Aorta (tissue), 5 donors: ENCODE measurements at places on chromosomes 4 and X.

DNA sequence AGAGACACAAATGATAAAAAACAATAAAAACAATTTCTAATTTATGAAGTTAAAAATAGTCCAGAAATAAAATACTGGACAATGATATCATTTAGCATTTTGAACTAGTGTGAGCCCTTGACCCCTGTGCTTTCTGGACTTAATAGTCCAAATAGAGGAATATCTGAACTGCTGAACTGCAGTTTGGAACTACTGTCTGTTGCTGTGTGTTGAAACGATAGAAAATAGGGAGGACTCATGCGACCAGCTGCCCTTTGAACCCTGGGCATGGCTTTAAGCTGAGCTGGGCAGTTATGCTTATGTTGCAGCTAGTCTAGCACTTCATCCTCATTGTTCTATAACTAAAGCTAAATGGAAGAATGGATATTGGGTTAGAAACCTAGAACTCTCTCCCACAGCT is 99.5 kb downstream of the FMR1NB start:
- no peak for DNase-seq

- no peak for DNase-seq
These were observed 410.5 kb downstream of the PPP3CA start for GRCh38 chr4:100936661-100937375.

DNA sequence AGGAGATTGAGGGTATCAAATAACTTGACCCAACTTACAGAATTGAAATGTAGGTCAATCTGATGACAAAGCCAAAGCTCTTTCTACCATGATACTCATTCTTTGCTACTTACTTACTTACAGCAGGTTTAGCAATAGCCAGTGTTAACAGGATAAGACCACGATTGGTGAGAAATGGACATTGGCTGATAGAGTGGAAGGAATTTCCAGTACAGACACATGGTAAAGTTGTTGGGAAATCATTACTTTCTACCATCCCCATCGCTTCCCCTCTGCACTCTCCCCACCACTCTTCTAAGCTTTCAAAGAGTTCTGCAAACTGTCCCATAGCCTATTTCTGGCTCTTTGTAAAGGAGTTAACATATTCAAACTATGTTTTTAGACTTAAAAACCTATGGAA is 119.7 kb downstream of the CHRNA9 start:
- DNase-seq, result no peak

DNA sequence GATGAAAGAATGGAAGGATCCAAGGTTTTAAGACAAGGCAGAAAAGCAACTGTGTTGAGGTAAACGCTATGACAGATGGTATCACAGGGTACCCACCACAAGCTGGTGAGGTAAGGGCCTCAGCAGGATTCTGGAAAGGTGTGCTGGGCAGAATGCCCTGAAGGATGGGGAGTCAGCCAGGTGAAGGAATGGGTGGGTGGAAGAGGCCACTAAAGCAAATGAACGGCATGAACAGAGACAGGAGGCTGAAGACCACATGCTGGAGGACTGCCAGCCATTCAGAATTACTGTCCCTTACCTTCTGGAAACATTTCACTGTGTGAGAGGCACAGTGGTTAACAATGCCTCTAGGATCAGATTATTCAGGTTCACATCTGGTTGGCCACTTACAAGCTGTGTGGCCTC is 23.6 kb downstream of the GPRIN3 start:
- DNase-seq, result no peak

DNA sequence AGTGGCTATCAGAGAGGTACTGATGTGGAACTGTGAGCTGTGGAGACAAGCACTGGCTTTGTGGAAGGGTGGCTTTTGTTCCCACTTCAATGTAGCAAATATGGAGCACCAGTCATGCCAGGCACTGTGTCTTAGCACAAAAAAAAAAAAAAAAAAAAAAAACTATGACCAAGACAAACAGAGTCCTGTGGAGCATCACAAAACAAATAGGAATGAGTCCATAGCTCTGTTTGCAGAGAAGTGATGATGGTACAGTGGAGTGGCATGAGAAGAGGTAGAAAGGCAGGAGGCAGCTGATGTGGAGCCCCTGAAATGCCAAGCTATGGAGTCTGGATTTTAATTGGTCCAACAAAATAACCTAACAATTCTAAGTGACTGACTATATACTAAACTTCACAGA is 116.9 kb downstream of the RAB28 start:
- no peak for DNase-seq

- DNase-seq, result no peak
These were observed 439.0 kb downstream of the GPM6A start for GRCh38 chr4:175373031-175373430.

DNA sequence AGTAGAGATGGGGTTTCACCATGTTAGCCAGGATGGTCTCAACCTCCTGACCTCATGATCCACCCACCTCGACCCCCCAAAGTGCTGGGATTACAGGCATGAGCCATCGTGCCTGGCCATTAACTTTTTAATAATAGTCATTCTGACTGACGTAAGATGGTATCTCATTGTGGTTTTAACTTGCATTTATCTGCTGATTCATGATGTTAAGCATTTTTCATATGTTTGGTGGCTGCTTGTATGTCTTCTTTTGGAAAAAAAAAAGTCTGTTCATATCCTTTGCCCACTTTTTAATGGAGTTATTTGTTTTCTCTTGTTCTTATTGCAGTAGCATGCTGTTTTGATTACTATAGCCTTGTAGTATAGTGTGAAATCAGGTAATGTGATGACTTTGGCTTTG is 45.8 kb downstream of the ANXA10 start:
- no peak for DNase-seq

DNA sequence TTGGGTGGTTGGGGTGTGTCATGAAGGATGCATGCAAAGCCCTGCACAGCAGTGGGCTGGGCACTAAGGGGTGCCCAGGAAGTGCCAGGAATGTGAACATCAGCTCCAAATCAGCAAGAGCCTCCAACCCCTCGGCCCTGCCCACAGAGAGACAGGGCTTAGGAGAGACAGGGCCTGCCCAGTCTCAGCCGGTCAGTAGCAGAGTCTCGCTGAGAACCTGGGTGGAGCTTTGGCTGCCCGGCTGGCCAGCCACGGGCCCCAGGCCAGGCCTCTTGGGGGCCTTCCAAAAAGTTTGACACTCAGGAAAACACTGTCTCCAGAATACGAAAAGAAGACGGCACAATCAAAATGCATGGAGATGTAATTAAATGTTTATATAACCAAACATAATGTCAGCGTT is 4.3 kb upstream of the MXD4 start:
- DNase-seq, result peak; percentile 89
